ENCODE measurements at places on chromosomes 7 and 10.

DNA sequence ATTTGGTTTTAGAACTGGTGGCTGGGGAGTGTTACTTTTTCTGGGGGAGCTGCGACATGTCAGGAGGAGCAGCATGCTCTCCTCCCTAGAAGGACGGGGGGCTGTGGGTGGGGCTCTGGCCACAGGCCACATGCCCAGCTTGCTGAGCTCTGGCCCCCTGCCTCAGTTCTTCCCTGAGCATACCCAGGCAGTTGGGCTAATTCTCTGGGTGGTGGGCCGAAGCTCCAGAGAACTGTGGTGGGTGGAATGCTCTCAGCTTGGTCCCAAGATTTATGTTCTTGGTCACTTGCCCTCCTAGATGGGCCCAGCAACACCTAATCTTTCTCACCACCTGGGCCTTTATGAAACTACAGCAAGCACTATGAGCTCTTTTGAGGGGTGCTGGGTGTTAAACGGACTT is 5.1 kb upstream of the ZNF775 start:
- no peak for DNase-seq

- no peak for DNase-seq
Observed at GRCh38 chr7:135980665-135981180, 3.6 kb upstream of the MTPN start.

GRCh38 chr7:49778731-49779270 is 5.4 kb downstream of the VWC2 start:
- DNase-seq = no peak

- DNase-seq = peak; percentile 2
Observed at GRCh38 chr10:31083765-31084184, 52.1 kb upstream of the ZNF438 start.

- no peak for DNase-seq
Observed at GRCh38 chr10:5470062-5470751, 29.2 kb downstream of the CALML5 start.

DNA sequence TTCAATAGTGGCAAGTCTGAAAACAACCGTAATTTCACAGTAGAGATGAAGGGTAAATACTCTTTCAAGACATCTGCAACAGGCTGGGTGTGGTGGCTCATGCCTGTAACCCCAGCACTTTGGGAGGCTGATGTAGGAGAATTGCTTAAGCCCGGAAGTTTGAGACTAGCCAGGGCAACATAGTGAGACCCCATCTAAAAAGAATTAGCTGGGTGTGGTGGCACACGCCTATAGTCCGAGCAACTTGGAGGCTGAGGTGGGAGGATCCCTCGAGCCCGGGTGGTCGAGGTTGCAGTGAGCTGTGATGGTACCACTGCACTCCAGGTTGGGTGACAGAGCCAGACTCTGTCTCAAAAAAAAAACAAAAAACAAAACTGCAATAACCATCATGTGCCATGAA is 71.8 kb downstream of the PFKFB3 start:
- no peak for DNase-seq

DNA sequence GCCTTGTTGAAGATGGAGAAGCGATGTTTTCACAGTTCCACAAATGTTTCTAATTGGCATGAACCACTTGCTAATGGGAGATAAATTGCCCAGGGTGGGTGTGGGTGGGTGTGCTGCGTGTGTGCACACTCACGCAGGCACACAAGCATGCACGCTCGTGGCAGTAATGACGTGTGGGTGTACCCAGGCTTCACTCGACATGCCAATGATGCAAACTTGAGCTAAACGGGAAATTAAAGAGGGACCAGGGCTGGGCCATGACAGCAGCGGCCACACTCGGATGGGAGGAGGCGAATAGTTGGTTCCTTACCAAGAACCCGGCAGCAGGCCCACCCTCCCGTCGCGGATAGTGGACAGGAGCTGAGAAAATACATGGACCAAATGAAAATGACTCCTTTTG is 159.9 kb downstream of the TRIL start:
- no peak for DNase-seq

DNA sequence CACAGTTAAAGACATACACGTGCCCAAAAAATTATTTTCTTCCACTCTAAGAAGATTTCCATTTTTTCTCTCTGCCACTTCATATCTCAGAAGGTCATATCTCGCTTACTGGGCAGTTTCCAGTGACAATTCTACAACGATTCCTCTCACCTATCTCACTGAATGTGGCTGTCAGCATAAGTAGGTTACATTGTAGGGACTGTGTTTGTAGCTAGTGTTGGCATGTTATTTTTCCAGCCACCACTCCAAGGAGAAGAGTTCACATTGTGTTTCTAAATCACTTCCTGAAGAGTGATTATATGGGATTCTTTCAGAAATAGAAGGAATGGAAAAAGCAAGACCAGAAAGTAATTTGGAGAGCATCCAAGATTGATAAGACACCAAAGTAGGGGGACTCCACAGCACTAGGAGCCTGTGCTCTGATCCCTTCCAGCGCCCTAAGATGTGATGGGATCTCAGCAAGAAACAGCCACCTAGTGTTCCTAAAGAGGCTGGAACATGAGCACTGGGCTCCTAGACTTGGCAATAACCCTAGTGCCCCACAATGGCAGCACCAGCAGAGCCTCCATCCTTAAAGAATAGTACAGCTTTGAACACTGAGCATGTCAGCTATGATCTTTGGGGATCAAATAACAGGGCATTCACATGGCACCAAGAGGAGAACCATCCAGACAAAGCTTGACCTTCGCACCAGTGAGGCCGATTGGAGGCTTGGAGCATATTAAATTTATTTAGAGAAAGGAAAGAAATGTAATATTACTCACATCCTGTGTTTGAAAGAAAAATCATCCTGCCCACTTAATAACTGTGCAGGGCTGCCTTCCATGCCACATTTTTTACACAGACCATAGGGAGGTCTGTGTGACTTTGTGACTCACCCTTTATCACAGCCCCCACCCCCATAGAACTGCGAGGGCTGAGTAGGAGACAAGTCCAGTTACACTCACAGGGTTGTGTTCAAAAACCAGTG is 51.8 kb downstream of the CAV1 start:
- DNase-seq = no peak

- DNase-seq = no peak
Observed at GRCh38 chr7:43612128-43612527, 29.2 kb downstream of the STK17A start.

DNA sequence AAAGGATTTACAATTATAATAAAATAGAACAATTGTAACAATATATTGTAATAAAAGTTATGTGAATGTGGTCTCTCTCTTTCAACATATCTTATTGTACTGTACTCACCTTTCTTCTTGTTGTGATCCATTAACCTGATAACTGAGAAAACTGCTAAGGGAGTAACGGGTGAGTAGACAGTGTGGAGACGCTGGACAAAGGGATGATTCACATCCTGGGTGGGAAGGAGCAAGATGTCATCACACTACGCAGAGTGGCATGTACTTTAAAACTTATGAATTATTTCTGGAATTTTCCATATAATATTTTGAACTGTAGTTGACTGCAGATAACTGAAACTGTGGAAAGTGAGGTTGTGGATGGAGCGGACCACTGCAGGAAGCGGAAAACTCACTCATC is 91.2 kb upstream of the PLPP4 start:
- DNase-seq = no peak

- no peak for DNase-seq
Observed at GRCh38 chr7:43850348-43851116, 18.8 kb downstream of the MRPS24 start.

DNA sequence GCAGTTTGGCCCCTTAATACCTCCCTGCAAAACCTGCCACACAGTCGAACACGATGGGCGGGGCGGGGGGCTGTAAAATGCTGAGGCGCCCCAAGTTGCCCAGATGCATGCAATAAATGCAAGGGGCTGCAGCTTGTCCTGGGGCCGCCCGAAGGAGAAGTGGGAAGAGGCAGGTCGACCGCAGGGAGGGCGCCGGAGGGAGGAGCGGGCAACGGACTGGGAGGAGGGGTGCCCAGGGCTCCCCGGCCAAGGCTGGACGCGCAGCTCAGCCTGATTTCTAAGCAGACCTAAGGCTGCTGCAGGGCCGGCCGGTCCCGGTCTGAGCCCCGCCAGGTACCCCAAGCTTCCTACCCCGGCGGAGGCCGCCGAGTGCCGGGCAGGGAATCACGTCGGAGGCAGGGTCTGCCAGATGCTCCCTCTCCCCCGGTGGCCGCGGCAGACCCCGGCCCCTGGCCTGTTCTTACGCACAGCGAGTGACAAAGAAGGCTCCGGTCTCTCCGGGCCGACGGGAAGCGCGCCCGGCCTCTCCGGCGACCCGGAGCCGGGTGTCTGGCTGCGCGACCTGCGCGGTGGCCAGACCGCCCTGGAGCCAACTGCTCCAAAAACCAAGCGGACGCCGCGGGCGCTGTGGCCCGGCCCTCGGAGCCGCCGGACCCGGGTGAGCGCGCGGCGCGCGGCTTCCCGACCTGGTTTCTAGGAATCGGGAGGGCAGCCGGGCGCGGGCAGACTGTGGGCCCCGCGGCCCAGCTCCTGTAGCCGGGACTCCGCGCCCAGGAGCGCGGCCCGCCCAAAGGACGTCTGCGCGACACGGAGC is 744 bp upstream of the EBF3 start:
- DNase-seq = no peak

- DNase-seq = no peak
Observed at GRCh38 chr10:15764892-15765454, 45.3 kb upstream of the ITGA8 start.

DNA sequence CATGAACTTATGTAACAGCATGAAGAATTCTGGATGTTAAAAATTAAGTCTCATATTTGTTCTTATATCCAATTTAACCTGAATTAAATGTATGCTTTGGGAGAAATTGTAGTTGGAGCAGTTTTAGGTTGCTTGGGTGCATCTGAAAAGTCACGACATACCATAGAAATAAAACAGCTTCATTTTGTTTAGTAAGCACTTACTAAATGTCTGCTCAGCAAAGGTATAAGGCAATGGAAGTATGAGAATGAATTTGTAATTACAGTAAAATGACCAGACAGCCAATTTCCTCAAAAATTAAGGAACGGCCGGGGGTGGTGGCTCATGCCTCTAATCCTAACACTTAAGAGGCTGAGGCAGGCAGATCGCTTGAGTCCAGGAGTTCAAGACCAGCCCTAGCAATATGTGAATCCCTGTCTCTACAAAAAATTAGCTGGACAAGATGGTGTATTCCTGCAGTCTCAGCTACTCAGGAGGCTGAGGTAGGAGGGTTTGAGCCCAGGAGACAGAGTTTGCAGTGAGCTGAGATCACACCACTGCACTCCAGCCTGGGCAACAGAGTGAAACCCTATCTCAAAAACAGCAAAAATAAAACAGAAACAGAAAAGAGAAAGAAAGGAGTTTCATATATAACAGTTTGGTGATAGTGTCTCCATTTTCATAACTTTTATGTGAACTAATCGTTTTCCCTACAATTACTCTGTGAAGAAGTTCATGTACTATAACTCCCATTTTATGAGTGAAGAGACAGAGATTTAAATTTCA is 47.2 kb upstream of the KLF6 start:
- no peak for DNase-seq

DNA sequence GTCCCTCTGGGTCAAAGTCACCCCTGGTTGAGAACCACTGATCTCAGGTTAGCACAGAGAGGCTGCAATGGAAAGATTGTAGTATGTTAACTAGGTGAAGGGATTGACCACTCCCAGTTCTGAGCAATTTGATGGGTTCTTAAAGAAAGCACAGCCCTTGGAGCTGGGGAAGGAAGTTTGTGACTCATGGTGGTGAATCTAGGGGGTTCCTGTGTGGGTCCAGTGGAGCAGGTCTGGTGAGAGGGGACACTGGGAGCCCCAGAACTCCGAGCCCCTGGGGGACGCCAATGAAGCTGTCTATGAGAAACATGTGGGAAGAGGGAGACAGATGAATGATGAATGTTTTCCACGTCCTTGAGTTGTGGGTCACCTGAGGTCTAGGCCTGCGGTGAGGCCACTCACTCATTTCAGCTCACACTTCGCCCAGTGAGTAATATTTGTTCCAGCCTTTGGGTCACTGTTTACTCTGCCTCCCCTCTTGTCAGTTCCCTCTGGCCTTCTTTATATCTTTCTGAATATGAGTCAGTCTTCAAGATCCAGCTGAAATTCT is 341.9 kb downstream of the LRMDA start:
- DNase-seq = no peak

- no peak for DNase-seq
Observed at GRCh38 chr10:63563623-63564022, 42.4 kb downstream of the REEP3 start.

DNA sequence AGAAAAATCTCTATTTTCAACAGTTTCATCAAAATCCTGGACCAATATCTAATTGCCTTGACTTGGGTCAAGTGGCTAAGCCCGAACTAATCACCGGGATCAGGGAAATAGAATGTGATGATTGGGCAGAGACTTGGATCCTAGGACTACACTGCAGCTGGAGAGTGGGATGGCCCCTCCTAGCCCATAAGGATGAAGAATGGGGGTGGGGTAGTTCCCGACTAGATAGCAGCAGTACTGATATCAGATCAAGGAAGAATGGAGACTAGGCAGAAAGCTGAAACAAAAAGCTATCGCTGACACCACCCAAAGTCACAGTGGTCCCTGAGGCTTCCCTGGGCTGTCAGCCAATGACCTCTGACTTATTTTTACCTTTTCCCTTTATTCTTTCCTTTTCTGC is 160.4 kb upstream of the PHYHIPL start:
- no peak for DNase-seq

- no peak for DNase-seq
Observed at GRCh38 chr10:56135828-56136227, 225.2 kb downstream of the ZWINT start.
